ENCODE measurements at places on chromosomes 16 and 17.

- DNase-seq: peak; percentile 42
Measured at GRCh38 chr16:86924537-86924936, 346.2 kb downstream of the FOXL1 start.

- no peak for DNase-seq
Measured at GRCh38 chr16:82184213-82184612, 14.2 kb upstream of the MPHOSPH6 start.

- DNase-seq: no peak
Measured at GRCh38 chr16:81469710-81470535, 25.3 kb downstream of the CMIP start.

DNA sequence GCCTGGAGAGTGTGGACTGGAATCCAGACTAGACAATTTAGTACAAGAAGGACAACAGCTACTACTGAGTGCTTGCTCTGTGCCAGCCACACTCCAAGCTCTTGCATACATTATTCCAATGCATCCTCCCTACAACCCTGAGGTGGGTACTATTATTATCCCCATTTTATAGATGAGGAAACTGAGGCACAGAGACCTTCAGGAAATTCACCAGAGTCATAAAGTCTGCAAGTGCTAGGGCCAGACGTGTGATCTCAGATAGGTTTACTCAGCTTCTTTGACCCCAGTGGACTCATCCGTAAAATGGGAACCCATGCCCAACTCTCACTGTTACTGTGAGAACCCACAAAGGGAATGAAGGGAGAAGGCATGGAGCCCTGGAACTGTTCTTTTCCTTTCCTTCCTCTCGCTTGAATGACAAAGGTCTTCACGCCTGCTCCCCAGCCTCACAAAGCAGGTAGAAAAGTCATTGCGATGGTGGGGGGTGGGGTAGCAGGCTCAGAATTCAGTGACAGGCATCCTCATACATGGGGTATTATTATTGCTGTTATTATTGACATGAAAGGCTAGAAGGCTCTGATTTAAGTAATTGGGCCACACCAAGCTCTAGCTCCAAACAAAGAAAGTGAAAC is 160.0 kb downstream of the ZNF423 start:
- no peak for DNase-seq

DNA sequence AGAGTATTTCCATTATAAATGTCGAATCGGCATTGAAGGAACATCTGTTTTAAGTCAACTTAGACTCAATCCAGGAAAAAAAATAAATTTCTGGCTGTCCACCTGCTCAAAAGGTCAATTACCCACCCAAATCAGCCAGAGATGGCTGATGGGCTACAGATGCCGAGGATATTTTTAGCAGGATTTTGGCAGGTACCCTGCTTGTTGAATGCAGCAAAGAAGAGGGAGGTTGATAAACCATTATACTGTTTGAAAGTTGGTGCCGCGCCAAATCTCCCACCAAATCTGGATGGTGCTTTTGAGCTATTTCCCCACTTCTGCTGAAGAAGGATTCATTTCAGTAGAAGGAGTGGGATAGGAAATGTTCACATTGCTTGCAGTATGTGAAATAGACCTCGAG is 537.7 kb downstream of the MAF start:
- DNase-seq: no peak

DNA sequence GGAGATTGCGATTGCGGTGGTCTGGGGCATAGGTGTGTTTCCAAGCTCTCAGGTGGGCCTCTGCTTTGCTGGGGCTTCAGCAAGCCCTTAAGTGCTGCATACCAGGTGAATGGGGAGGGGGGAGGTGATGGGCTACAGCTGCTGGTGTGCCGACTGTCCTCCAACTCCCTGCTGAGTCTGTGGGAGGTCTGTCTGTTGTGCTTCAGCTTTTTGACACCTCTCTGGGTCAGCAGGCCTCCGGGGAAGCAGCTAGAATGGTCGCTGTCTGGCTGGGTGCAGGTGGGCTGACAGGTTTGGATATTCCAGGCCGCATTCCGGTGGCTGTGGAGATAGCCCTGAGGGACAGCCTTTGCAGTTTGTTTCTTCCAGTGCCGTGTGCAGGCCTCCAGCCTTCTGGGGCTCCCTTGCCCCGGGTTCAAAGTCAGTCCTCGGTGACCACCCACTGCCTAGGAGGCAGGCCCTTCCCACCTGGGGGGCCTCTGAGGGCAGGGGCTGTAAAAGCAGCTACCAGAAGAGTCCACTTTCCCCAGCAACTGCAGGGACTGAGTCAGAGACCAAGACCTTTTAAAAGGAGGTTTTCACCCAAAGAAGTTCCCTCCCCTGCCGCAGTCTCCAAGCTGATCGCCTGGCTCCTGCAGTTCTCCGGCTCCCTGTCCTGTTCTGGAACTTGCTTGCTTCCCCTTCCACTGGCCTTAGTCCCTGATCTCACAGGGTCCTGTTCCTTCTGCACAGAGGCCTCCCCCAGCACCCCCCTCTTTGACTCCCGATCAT is 2.0 kb upstream of the TTYH2 start:
- no peak for DNase-seq

- no peak for DNase-seq
Measured at GRCh38 chr17:81961521-81962498, 823 bp upstream of the NOTUM start.

- DNase-seq: no peak
Measured at GRCh38 chr17:3529817-3530741, 27.5 kb downstream of the TRPV3 start.

- DNase-seq: no peak
Measured at GRCh38 chr17:53466733-53467132, 356.0 kb upstream of the KIF2B start.

DNA sequence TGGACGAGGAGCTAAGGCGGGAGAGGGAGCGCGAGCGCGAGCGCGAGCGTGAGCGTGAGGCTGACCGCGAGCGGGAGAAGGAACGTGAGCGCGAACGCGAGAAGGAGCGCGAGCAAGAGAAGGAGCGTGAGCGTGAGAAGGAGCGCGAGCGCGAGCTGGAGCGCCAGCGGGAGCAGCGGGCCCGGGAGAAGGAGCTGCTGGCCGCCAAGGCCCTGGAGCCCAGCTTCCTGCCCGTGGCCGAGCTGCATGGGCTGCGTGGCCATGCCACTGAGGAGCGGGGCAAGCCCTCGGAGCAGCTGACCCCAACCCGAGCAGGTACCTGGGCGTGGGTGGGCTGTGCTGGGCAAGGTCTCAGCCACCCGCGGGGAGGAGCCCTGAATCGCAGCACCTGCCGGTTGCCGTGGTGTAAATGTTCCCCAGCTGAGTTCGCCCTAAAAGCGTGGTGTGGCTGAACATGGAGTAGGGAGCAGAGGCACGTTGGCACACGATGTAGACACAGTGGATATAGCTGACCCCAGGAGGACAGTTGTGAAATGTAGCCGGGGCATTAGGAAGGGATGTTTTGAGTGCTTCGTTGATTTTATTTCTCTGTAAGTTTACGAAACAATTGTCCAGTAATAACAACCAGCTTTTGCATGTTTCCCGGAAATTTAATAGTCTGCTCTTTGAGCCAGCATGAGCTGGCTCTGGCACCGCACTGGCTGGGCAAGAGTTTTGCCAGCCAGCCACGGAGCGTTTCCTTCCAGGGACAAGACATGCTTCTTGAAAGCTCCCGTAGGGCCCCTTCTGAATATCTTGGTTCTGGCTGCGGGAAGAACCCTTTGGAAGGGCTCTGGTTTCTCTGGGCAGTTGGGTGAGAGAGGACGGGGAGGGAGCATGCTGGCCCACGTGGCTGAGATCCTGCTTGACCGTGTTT is 32.1 kb downstream of the GINS2 start:
- no peak for DNase-seq

DNA sequence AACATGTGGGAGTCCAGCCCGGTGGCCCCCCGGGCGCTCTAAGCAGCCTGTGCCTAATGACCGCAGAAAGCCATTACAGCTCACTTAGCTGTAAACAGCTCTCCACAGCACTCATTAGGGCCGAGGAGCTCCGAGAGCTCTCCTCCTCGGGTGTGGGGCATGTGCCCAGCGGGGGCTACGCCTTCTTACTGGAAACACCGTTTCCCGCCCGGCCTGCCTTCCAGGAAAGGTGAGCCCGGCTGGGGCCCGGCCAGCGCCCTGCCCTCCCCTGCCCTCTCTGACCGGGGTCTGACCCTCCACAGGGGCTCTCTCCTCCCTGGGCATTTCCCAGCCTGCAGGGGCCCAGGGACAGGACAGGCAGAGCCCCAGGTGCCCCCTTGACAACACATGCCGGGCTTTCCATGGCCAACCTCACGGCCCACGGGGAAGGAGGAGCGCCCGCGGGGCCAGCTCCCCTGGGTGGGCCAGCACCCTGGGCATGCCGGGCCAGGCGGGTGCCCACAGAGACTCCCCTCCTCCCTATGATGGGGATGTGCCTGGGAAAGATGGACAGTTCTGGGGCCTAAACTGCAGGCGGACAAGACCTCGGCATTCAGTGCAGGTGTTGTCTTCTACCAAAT is 72.6 kb downstream of the SDK2 start:
- DNase-seq: no peak
